Brain pericyte (primary cell): ENCODE measurements at places on chromosomes 3 and 15.

GRCh38 chr3:170896781-170897180, 11.7 kb downstream of the EIF5A2 start:
- no peak for DNase-seq

DNA sequence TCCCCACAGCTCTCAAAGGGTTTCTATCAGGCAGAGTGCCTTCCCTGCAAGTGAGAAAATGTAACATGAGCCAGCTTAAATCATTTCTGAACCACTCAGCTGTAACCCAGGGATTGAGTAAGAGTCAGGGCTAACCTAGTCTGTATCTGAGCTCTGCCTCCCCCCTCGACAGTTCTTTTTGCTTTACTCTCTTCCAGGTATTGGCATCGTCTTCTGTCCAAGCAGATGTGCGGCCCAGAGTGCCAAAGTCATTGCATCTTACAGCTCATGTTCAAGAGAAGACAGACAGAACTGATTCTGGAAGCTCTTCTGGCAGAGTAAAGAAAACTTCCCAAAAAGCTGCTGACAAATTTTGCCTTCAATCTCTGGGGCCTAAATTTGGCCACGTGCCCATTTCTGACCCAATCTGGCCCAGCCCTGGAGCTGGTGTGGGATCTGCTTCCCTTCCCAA, 74.8 kb downstream of the ABHD5 start:
- DNase-seq = no peak

DNA sequence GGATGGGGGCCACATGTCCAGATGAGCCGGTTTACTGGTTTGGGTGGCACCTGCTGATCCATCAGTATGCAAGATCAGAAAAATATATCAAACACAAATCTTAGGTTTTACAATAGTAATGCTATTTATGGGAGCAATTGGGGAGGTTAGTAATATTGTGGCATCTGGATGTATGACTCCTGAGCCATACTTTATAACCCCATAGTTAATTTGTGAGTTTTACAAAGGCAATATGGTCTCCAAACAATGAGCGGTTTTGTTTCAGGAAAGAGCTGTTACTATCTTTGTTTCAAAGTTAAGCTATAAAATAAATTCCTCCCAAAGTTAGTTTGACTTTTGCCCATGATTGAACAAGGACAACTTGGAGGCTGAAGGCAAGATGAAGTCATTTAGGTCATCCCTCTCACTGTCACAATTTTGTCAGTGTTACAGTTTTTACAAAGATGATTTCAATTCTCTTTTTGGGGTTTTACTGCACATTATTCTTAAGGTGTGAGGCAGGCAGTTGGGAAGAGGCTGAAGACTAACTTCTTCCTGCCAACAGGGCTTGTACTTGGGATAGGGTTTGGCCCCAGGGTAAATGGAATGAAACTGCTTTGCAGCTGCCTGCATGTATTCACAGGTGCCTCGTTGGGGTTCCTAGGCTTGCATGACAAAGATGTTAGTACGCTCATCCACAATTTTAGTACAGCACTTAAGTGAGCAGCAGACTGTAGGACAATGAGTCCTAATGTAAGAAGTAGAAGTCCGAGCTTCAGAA, 296.6 kb upstream of the NDN start:
- DNase-seq = no peak

DNA sequence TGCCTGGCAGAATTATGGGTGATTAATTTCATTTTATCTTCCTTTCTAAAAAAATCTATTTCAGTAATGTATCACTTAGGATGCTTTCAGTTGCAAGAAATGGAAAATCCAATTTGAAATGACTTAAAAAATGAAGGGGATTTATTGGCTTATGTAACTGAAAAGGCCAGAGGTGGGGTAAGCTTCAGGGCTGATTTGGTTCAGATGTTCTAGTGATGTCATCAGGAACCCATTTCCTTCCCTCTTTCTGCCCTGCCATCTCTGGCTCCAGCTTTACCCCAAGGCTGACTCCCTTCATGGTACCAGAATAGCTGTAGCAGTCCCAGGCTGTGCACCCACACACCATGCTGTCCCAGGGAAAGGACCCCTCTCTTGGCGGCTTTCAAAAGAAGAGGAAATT, 18.5 kb upstream of the REC114 start:
- no peak for DNase-seq

GRCh38 chr3:119647171-119647570, 13.2 kb downstream of the POPDC2 start:
- DNase-seq = no peak

- no peak for DNase-seq
Measured at GRCh38 chr3:197750858-197751737, 1.4 kb downstream of the FYTTD1 start.

- no peak for DNase-seq
Measured at GRCh38 chr3:109114746-109115145, 3.2 kb downstream of the MORC1 start.

DNA sequence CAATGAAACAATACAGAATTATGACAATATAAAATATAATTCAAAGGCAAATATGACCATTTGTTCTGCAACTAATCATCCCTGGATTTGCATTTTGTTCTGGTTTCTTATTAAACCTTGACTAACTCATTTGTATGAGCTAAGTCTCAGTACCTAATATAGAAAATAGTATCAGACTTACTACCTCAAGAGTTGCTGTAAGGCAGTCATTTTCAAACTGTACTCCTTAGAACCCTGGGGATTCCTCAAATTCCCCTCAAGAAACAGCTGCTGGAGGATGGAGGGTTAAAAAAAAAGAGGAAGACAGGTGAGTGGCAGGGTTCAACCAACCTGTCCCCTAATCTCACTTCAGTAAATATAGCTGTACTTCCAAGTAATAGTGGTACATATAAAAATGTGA, 11.1 kb downstream of the ZBTB11 start:
- DNase-seq = no peak

DNA sequence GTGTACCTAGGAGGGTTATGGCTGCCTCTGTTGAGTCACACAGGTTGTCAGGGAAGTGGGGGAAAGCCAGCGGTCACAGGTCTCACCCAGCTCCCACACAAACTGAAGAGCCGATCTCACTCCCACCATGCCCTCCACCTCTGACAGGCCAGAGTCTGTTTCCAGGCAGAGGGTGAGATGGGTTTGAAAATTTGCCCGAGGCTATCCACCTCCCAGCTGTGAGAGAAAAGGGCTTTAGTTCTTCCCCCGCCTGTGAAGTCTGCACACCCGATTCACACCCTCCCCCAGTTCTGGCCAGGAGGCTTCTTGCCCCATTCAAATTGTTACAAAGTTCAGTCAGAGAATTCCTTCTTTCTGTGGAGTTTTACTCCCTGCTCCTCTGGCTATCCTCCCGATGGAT, 446.9 kb downstream of the EDEM1 start:
- no peak for DNase-seq

DNA sequence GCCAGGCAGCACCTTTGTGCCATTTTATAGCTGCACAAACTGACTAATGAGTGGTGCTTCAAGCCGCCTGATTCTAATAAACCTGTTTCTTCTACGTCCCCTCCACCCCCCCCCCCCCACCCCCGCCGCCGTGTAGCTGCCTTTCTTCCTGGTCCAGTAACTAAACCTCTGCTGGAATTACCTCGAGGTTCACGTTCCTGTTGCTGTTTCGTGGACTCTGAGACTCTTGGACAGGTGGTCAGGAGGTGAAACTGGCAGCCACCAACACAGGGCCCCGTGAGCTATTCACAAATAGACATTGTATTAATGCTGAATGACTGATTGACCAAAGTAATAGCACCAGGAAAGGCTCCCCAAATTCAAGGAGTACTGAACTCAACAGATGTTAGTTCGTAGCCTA, 73.9 kb downstream of the TRIM69 start:
- no peak for DNase-seq

DNA sequence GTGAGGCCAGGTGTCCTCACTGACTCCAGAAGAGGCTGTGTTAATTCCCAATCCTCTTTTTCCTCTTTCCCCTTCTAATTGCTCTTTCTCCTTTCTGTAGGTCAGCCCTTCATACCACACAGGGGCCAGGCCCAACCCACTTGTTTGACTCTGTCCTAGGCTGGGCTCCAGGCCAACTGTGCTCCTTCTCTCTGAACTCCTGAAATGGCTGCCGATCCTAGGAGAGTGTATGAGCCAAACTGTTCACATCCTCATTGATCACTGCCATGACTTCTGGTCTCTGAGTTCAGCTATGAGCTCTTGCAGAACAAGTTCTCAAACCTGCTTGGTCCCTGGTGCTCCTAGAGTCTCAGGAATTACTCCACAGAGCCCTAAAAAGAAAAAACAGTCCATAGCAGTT, 145.1 kb downstream of the VGLL4 start:
- DNase-seq = no peak

DNA sequence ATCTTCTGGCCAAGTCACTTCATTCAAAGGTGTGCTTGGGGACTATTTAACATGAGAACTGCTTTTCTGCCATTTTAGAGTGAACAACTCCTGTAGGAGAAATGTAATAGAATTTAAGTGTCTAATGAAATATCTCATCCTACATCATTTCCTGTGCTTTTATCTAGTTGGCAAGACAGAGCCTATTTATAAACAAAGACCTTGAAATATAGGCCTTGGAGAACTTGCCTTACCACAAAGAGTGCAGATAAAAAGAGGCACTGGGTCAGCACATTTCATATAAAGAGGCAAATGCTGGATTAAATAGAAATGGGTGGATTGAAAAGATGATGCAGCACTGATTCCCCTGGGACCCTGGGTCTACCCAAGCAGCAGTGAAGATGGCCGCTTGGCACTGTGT, 278.0 kb downstream of the SUCLG2 start:
- DNase-seq = no peak

DNA sequence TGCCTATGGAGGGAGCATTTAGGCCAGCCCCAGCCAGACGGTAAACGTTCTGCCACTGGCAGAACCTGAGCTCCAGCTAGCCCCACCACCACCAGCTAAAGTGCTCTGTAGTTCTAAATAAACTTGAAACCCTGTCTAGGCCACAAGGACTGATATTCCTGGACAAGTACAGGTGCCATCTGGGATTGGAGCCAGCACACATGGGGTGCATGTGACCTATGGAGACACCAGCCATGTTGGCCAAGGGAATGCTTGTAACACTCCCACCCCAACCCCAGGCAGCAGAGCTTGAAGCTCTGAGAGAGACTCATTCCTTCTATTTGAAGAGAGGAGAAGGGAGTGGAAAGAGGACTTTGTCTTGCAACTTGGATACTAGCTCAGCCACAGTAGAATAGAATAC, 284.5 kb upstream of the DCBLD2 start:
- no peak for DNase-seq

DNA sequence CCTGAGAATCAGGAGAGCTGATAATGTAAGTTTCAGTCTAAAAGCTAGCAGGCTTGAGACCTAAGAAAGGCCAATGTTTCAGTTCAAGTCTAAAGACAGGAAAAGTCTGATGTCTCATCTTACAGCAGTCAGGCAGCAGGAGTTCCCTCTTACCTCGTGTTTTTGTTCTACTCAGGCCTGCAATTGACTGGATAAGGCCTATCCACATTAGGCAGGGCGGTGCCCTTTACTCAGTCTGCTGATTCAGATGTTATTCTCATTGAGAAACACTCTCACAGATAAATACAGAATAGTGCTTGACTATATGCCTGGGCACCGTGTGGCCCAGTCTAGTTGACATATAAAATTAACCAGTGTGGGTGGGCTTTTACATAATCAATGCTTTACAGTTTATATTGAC, 122.4 kb downstream of the NR1D2 start:
- DNase-seq = no peak

DNA sequence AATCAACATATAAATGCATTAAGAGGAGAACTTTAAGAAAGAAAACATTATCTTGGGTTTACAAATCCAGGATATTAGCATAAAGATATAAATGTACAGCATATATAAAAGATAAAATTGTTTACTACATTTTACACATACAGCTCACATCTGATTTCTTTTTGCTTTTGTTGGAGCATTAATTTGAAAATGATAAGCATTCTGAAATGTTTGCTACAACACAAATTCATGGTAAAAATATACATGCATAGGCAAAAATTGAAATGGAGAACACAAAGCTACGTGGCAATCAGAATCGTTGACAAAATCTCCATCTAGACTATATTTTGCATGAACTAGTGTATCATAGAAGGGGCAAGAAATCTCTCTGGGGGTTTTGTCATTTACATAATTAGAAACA, 159.1 kb downstream of the TIGIT start:
- DNase-seq = no peak

GRCh38 chr15:93932164-93932776, 299.1 kb upstream of the MCTP2 start:
- DNase-seq = no peak

DNA sequence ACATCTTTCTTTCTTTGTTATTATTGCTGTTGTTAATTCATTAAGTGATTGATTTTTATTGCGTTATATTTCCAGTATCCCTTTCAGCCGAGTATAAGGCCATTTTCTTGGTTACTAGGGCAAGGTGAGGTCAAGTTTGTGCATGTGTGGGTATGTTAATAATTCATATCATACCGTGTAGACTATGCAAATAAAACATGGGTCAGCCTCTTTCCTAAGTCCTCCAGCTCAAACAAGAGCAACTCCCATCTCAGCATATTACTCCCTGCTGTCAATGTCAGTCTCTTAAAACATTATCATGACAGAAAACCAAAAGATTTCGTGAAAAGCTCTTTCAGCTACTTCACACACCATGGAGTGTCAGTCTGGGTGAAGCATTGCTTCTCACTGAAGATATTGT, 103.9 kb upstream of the ST8SIA2 start:
- DNase-seq = no peak

GRCh38 chr3:45991341-45991740, 4.3 kb downstream of the FYCO1 start:
- DNase-seq = no peak

DNA sequence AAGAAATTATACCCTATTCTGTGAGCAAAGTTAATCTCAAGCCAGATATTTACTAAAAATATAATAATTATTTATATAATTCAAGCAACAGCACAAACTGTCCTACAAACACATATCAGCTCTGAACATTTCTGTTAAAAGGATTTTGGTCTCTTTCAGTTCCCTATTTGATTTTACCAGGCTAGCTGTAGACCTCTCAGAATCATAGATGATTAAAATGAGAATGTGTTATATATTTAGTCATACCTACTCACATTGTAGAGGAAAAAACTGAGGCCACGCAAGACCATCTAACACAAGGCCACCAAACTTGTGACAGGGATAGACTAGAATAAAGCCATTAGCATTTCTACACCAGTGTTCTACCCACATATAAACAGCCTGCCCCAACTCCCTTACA, 28.5 kb downstream of the ACKR4 start:
- no peak for DNase-seq

DNA sequence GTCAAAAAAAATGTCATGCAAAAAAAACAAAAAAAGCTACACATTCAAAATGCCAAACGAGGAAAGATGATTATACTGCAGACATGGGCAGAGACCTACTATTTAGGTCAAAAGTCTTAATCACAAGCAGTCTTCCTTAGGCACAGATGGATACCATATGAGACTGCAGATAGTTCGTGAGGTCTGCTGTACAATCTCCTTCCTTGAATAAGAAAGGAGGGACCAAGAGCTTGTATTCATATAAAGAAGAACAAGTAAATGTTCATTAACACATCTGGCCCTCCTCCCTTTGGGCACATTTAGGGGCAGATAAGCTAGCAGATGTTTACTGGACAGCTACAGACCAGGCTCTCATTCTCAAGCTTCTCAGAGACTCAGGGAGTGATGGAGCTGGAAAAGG, 45.3 kb downstream of the ANXA2 start:
- no peak for DNase-seq

- no peak for DNase-seq
Measured at GRCh38 chr3:49427586-49427985, 1.5 kb downstream of the NICN1 start.

GRCh38 chr3:26029321-26029720, 239.4 kb downstream of the OXSM start:
- no peak for DNase-seq

- no peak for DNase-seq
Measured at GRCh38 chr3:172938788-172939187, 188.3 kb downstream of the ECT2 start.

GRCh38 chr3:64901522-64901885, 213.7 kb upstream of the ADAMTS9 start:
- no peak for DNase-seq
